ENCODE measurements at places on chromosomes 5 and 9. TPM values are rescaled to one million over a fixed set of nuclear protein-coding genes. Genes with fewer than 3 reads are reported as not detected.

Gene SLC4A9
- not detected for total RNA-seq

Gene JAKMIP2
- 5.9 TPM for total RNA-seq

Gene CENPP
- total RNA-seq = 4.7 TPM

Gene GFI1B
- total RNA-seq = not detected

Gene ARHGEF39
- total RNA-seq = 0.92 TPM

Gene SUSD3
- 0.37 TPM for total RNA-seq

Gene SERINC5
- total RNA-seq = 9.5 TPM

Gene BNC2
- 20.6 TPM for total RNA-seq

Gene CER1
- total RNA-seq = not detected

Gene LCN10
- total RNA-seq = not detected

Gene GKAP1
- total RNA-seq = 0.55 TPM

Gene SPACA9
- 2.4 TPM for total RNA-seq

Gene PPP2R2B
- 0.18 TPM for total RNA-seq

Gene CTNND2
- under 0.01 TPM for total RNA-seq

Gene ADGRD2
- not detected for total RNA-seq

Gene LCN15
- not detected for total RNA-seq

Gene PCDHGA6
- 4.2 TPM for total RNA-seq

Gene UBLCP1
- total RNA-seq = 25.7 TPM

Gene OR1J2
- not detected for total RNA-seq

Gene MAP1B
- 501 TPM for total RNA-seq

Gene COX7C
- 144 TPM for total RNA-seq

Gene FOXD1
- 10.7 TPM for total RNA-seq

Gene PFN3
- total RNA-seq = not detected

Gene GRIA1
- total RNA-seq = 0.59 TPM

Gene PCDHA2
- total RNA-seq = 0.05 TPM

Gene PCDHA9
- total RNA-seq = under 0.01 TPM

Gene ARL14EPL
- total RNA-seq = not detected

Gene TMEFF1
- 5.3 TPM for total RNA-seq

Gene SLCO6A1
- total RNA-seq = not detected

Gene BDP1
- 32.0 TPM for total RNA-seq

Gene MSMP
- 0.30 TPM for total RNA-seq

Gene PITX1
- total RNA-seq = 29.7 TPM

Gene SLC25A2
- total RNA-seq = 0.30 TPM

Gene ANKRD31
- total RNA-seq = 0.14 TPM

Gene ARAP3
- total RNA-seq = 8.9 TPM

Gene SLC46A2
- not detected for total RNA-seq

Gene ENTREP1
- under 0.01 TPM for total RNA-seq

Gene ZNF883
- total RNA-seq = 1.2 TPM

Gene PDE6A
- total RNA-seq = not detected

Gene GHR
- 3.2 TPM for total RNA-seq

Gene LCN9
- total RNA-seq = not detected

Gene CCDC192
- not detected for total RNA-seq

Gene CAMK2A
- total RNA-seq = 3.3 TPM

Gene SEC24A
- total RNA-seq = 50.5 TPM

Gene TSSK1B
- 0.30 TPM for total RNA-seq

Gene NUP155
- 39.8 TPM for total RNA-seq

Gene ACTBL2
- total RNA-seq = 0.89 TPM

Gene PPP1R2B
- 0.05 TPM for total RNA-seq

Gene SLC36A1
- 6.2 TPM for total RNA-seq

Gene TLE1
- total RNA-seq = 30.6 TPM

Gene CCL19
- total RNA-seq = not detected

Gene SLC6A19
- total RNA-seq = not detected

Gene PCDHGA1
- total RNA-seq = 0.69 TPM

Gene NIM1K
- total RNA-seq = 1.2 TPM

Gene MEIKIN
- total RNA-seq = not detected

Gene PCDHGA5
- 0.92 TPM for total RNA-seq

Gene IFNA2
- not detected for total RNA-seq
